ENCODE measurements at places on chromosomes 3 and 15.

GRCh38 chr3:161879470-161879869 lies 382.9 kb downstream of the OTOL1 start:
- no peak for DNase-seq

DNA sequence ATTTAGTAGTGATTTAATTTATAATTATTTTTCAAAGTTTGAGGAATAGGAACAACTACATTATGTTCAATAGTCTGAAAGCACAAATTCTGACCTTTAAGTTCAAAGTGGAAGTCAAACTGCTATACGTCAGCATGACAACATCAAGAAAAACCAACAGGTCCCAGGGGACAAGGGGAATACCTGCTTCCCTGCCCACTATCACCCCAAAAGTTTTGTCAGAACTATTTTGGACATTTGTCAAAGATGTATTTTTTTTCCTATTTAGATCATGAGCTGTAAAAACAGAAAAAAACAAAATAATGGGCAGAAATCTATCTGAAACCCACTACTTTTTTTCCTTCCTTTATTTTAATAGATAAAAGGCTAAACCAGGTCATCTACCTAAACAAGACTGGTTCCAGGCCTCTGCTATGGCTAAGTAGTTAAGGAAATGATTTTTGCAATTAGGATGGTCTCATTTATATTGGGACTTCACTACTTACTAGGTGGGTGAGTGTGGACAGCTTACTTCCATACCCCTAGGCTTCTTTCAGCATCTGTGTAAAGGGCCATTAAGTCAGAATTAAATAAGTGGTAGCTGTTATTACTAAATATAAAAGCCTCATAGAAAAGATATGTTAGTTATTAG lies 746.3 kb downstream of the FHIT start:
- no peak for DNase-seq

DNA sequence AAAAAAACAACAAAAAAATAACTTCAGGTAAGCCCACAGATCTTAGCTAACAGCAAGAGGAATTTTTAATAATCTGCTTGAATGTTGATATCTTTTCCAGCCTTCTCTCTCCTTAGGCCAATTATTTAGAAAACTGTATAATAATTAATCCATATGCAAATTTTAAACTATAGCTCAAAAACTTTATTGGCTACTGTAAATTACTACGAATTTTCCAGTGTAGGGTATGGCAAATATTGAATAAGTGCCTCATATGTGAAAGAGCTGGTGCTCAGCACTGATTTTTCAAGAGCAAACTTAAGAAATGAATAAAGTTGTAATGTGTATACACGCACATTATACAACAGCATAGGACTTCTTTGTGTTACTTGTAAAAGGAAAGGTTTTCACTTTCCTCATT lies 123.0 kb downstream of the TFDP2 start:
- DNase-seq, result no peak

DNA sequence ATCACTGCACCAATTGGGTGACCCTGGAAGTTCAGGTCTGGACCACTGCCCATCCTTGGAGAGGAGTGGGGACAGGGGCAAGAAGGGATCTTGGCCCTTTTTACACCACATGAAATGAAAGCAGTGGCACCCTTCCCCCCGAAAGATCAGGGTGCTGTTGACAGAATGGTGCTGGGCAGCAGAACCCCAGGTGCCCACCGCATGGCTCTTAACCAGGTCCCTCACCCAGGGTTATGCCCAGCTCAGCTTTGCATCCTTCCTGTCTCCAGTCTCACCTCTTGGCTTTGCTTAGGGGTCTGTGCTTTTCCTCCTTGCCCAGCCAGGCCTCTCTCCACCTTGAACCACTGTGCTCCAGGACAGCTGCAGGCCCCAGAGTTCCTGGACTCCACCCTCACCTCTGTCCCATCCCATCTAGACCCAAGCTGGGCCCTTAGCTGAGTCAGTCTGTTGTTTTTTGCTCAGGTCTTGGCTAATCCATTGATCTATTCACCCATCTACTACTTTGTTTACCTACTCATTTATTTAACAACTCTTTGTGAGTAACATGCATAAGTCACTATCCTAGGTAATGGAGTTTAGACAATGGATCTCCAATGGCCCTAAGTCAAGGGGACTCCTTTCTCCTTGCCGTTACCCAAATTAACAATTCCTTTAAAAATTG lies 77.1 kb upstream of the PRR23E start:
- DNase-seq, result no peak

Measured in CD4-positive, alpha-beta T cell treated with Interleukin-4 for 1 hour (primary cell).